ENCODE measurements at places on chromosomes 1 and 21. TPM values are rescaled to one million over a fixed set of nuclear protein-coding genes. Genes with fewer than 3 reads are reported as not detected.

- DNase-seq: no peak
Observed at GRCh38 chr1:23597635-23598388, 38.5 kb upstream of the ID3 start.

GRCh38 chr1:35269201-35269988, 886 bp downstream of the ZMYM4 start:
- DNase-seq: no peak

DNA sequence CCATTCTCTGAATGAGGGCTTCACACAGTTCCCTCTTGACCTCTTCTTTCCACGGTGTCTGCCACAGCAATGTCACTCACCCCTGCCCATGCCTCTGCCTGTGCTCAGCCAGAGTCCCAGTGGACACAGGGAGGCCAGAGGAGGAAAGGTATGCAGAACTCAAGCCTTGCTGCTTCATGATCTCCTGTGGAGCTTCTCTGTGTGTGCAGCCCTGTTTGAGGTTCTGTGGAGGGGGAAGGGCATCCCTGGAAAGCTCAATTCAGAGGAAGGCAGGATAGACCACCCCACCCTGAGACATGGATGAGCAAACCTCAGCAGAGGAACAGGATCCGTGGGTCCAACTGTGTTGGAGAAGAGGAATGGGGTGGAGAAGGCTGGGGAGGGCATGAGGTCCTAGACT, 2.0 kb downstream of the HCN3 start:
- no peak for DNase-seq

- DNase-seq: no peak
Observed at GRCh38 chr1:87963556-87963955, 634.9 kb downstream of the LMO4 start.

ACTL8 gene
- not detected for total RNA-seq

DNA sequence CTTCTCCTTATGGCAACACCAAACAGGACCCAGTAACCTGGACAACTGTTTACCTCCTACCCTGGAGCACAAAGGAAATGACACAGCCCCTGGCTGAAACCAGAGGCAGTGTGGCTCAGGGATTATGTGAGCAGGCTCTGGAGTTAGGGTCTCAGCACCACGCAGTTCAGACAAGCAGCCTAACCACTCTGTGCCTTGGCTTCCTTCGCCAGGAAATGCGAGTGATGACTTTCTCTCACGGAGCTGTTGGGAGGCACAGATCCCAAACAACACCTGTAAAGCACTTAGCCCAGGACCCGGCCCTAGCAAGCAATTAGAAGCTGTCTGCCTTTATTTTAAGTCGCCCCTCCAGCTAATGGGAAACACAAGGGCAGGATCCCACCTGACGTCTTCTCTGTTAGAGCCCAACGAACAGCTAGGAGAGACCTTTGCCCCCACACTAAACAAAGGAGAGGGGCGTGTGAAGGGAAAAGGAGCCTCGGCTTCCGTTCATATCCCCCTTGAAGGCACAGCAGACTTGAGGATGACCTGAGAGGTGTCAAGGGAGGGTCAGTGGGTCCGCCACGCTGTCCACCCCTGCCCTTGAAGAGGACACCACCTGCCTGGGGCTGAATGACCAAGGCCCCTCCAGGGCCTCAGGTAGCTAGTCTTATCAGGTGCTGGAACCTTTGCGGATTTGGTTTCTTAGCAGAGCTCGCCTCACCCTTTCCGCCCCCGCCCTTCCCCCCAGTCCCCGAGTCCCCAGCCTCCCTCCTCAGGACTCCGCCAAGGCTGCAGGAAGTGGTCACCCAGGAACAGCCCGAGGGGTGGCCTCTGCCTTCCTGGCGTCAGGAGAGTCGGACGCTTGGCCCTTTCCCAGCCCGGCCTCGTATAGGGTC, 860 bp downstream of the TMEM63A start:
- no peak for DNase-seq

DNA sequence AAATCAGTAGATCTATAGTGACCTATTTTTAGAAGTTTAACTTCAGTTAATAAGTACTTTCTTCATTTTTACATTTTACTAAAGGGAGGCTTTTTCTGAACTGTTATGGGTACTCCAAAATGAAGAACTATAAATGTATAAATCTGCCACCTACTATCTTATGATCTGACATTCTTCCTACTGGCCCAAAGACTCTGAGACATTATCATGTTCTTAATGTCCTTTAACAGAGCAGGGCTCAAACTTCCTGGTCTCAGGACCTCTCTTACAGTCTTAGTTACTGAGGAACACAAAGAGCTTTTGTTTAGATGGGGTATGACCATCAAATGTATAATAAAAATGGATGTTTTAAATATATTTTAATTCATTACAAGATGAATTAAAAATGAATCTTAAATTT, 8.9 kb downstream of the TRIM33 start:
- DNase-seq: no peak

POGK gene
- 32.0 TPM for total RNA-seq

GRCh38 chr1:228307218-228308023, 99.2 kb downstream of the TRIM11 start:
- DNase-seq: no peak

DNA sequence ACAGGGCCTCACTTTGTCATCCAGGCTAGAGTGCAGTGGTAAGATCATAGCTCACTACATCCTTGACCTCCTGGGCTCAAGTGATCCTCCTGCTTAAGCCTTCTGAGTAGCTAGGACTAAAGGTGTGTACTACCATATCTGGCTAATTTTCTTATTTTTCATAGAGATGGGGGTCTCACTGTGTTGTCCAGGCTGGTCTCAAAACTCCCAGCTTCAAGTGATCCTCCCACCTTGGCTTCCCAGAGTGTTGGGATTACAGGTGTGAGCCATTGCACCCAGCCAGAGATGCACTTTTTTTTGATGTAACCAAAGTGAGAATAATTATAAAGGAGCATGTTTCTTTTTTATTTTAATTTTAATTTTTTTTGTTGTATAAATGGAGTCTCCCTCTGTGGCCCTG, 28.4 kb downstream of the CLIC4 start:
- peak; percentile 24 for DNase-seq

DNA sequence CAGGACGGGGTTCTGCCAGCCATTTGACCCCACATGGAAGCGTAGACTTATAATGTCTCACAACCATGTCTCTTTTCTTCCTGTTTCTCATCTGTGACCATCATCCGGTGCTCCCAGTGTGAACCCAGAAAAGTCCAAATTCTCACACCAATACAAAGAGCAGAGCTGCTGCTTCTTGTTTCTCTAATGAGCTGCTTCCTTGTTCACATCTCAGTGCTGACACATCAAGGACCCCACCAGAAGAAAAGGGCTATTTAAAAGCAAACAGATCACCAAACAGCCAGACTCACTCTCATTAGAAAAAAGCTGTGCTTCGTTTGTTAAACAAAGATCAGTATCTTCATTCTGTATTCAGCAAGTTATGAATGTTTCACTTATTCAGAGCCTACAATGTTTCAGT, 835 bp upstream of the LCE1D start:
- DNase-seq: peak; percentile 19

C1orf115 gene
- 13.8 TPM for total RNA-seq

GRCh38 chr1:147541672-147542568, 619 bp downstream of the BCL9 start:
- no peak for DNase-seq

- DNase-seq: no peak
Observed at GRCh38 chr1:115280064-115280463, 58.0 kb downstream of the NGF start.

AKNAD1 gene
- total RNA-seq: 1.3 TPM

GRCh38 chr1:152621993-152622392, 910 bp downstream of the LCE3A start:
- DNase-seq: peak; percentile 70

CHI3L1 gene
- 1.3 TPM for total RNA-seq

DNA sequence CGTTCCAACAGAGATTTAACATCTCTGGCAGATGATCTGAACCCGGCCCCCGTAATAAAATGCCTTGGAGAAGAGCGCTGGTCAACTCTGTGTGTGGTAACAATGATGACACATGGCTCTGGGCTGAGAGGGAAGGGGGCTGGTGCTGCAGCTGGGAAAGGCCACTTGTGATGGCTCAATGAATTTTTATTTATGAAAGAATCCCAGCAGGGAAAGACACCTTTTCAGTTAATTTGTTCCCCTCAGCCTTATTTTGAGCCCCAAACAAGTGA, 59.4 kb downstream of the SYT6 start:
- DNase-seq: no peak

DNA sequence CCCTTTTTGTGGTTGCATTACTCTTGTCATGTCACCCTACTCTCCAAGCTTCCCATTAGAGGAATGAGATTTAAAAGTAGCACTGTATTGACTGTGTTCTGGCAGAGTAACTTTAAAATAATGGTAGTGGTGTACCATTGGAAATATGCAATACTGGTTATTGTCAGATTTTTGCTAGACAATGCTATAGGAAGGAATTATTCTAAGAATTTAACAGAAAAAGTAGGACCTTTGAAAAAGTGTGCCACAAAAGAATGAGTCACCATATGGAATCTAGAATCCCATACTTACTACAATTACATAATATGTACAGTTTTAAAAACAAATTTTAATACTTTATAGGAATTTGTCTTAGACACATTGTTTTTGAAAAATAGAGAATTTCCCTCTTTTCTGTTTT, 13.8 kb downstream of the MIER1 start:
- no peak for DNase-seq

GRCh38 chr1:224211206-224211962, 28.3 kb downstream of the DEGS1 start:
- DNase-seq: no peak

DNA sequence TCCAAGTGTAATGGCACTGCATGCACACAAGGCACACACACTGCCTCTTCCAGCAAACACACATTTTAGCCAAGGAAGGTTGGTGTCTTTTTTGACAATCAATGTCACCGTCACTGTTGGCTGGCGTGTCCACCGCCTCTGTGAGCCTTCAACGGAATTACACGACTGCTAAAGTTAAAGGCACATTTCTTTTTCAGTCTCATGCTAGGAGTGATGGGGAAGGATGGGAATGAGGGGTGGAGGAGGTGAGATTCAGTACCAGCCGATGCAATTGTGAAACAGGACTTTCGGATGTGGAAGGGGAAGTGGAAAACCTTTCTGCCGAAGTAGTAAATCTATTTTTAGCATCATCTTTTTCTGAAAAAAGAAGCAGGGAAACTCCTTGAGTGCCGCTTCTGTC, 1.4 kb downstream of the ELAVL4 start:
- no peak for DNase-seq

LRRC42 gene
- total RNA-seq: 27.8 TPM

DENND2C gene
- 1.7 TPM for total RNA-seq

DNA sequence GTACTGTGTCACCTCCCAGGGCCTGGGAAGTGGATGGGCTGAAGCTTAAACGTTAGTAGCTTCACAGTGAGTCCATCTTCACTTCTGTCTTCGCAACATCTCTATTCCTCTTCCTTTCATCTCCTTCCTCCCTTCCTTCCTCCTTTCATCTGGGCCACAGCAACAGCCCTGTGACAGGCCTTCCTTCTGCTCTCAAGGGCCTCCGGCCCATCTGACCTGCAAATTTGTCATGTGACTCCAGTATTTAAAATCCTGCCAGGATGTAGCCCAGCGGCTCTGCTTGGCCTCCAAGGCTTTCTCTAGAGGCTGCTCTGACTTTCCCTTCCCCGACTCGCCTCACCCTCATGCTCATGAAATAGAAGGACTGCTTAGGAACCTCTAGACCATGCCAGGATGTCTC, 10.9 kb upstream of the BATF3 start:
- peak; percentile 57 for DNase-seq

GRCh38 chr1:156499194-156499841, 1.3 kb downstream of the MEF2D start:
- DNase-seq: no peak

DNA sequence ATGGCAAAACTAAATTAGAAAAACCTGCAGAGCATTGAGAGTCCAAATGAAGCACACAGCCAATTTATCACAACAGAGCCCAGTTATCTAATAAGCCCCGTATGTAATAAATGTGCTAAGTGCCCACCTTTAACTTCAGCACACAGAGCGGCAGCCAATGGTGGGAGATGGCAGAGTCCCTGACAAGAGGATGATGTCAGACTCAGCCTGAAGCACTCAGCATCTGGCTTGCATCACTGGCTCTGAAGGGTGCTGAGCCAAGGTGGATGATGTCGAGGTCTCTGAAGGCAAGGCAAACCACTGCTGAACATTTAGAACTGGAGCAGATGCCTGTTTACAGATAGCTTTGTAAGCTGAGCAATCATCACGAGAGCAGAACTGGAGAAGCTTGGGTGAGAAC, 118.3 kb downstream of the NUF2 start:
- DNase-seq: peak; percentile 91

- peak; percentile 93 for DNase-seq
Observed at GRCh38 chr21:9750341-9751086, 770.9 kb upstream of the TPTE start.

- DNase-seq: no peak
Observed at GRCh38 chr21:33543505-33544129, 779 bp downstream of the SON start.

SMCP gene
- total RNA-seq: not detected

DNA sequence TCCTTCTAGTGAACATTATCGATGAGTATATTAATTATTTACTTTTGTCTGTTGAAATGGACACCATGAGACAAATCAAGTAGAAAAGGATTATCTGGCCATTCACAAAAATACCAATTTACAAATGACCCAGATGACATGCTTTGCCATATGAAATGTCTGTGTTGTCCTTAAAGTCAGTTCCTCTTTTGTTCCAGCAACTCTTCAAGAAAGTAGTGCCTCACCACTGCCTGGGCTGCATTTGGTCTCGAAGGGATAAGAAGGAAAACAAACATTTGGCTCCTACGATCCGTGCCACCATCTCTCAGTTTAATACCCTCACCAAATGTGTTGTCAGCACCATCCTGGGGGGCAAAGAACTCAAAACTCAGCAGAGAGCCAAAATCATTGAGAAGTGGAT, 79.6 kb downstream of the RGL1 start:
- no peak for DNase-seq

DNA sequence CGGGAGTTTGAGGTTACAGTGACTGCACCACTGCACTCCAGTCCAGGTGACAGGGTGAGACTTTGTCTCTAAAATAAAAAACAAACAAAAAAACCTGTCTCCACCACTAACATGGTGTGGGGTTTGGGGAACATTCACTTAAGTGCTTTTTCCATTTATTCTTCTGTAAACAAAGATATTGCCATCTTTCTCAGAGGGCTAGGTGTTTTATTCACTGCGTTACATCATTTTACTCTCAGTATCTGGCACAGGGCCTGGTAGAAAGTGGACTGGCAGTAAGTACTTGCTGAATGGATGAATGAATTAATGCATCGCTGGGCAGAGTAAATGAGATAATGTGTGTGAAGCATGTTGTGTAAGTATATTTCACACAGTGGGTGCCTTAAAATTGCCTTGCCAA, 20.1 kb downstream of the KIAA0040 start:
- DNase-seq: no peak

DNA sequence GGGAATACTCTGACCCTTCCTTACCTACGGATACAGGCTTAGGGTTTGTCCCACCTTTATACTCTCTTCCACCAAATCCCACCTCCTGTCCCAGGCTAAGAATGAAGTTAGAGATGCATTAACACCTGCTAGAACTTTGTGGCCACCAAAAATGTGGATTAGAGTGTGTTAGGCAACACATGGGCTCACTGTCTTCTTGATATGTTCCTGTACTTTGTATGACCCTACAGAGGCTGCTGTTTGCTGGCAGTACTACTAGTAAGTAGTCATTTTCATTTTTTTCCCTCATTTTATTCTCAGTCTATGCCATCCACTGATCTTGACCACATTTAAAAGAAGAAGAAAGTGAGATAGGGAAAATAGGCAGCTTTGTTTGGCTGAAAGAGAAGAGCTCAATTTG, 21.0 kb upstream of the TMEM39B start:
- no peak for DNase-seq

FALEC gene
- not detected for total RNA-seq

GRCh38 chr1:211648980-211649934, 26.2 kb downstream of the NEK2 start:
- DNase-seq: no peak

PDZK1IP1 gene
- total RNA-seq: not detected
